ENCODE measurements at places on chromosomes 11 and 22. TPM values are rescaled to one million over a fixed set of nuclear protein-coding genes. Genes with fewer than 3 reads are reported as not detected.

The IGLL5 gene
- not detected for total RNA-seq

The SCGB1C1 gene
- not detected for total RNA-seq

The MPEG1 gene
- total RNA-seq = not detected

The PHF21B gene
- 1.3 TPM for total RNA-seq

The ANO9 gene
- total RNA-seq = not detected

The PKNOX2 gene
- total RNA-seq = not detected

The ZBTB16 gene
- not detected for total RNA-seq

The ACTN3 gene
- total RNA-seq = not detected

The SLC43A3 gene
- total RNA-seq = 49.5 TPM

The MUC6 gene
- not detected for total RNA-seq

The CAT gene
- total RNA-seq = 53.9 TPM

The FAM168A gene
- 9.9 TPM for total RNA-seq

The TESMIN gene
- total RNA-seq = 6.7 TPM

The LYVE1 gene
- total RNA-seq = not detected

The OR52I1 gene
- total RNA-seq = not detected

The MYO7A gene
- total RNA-seq = not detected

The HMGXB4 gene
- 9.5 TPM for total RNA-seq

The GLYAT gene
- not detected for total RNA-seq

The SERPIND1 gene
- not detected for total RNA-seq

The TMEM191C gene
- not detected for total RNA-seq

The LRRC32 gene
- total RNA-seq = 8.1 TPM

The MS4A15 gene
- total RNA-seq = not detected

The CASP5 gene
- total RNA-seq = not detected

The KCNJ11 gene
- not detected for total RNA-seq

The OR8D4 gene
- not detected for total RNA-seq
